G401 (cell line): ENCODE measurements at places on chromosomes 2 and 18.

- no peak for DNase-seq
Measured at GRCh38 chr2:53497020-53497419, 270.6 kb upstream of the CHAC2 start.

DNA sequence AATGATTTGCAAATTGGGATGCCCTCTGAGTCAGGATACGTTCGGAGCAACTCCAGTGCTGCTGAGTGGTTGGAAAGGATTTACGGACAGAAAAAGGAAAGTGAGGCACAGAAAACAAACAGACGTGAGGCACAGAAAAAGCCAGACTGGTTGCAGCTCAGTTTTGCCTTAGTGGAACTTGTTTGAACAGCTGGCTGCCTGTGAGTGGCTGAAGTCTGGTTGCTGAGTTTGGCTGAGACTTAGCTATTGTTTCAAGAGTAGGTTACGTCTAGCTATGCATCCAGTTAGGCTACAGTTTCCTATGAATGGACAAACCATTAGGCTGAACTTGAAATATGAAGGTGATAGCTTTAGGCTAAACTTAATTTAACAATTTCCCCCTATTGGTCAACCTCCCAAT lies 256.6 kb downstream of the VAPA start:
- DNase-seq: no peak

GRCh38 chr18:41906528-41907146 lies 48.4 kb upstream of the PIK3C3 start:
- peak; percentile 61 for DNase-seq

DNA sequence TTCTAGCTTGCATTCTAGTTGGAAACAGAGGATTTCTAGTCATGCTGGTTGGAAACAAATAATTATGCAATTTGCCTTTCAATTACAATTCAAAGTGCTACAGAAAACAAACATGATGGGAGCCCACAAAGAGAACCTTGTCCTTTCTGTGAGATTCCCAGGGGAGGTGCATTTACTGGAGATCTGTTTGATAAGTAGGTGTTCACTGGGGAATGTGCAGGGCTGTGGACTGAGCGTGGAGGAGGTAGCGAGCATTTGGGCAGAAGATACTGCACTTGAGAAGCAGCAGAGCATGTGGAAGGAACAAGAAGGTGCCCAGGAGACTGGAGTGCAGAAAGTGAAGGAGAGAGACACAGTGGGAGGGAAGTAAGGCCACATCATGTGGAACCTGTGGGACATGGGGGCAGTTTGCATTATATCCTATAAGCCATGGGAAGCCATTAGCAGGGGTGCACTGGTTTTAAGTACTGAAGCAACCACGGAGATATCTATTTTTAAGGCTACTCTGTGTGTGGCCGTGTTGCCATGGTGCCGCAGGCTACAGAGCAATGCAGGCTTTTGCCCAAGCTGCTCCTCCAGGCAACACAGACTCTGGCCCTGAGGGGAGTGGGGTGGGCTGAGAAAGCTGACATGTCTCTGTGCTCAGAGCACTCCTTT lies 154.0 kb downstream of the ANTXR1 start:
- no peak for DNase-seq

DNA sequence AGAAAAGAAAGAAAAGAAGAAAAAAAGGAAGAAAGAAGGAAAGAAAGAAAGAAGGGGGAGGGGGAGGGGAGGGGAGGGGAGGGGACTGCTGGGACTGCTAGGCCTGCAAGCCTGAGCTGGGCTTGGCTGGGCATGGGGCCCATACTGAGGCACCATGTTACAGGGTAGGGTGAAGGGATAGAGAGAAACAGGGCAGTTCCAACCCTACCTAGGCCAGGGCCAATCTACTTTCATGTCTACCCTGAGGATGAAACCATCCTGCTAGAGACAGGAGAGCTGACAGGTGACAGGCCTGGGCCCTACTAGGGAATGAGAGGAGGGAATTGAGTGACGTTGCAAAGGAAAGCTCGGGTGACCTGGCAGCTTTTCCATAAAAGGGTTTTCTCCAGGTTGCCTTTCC lies 41.7 kb downstream of the TEX44 start:
- DNase-seq: no peak

- no peak for DNase-seq
Measured at GRCh38 chr18:59479776-59480175, 120.7 kb upstream of the LMAN1 start.

- DNase-seq: no peak
Measured at GRCh38 chr2:149832324-149832723, 244.7 kb upstream of the MMADHC start.

- DNase-seq: no peak
Measured at GRCh38 chr2:85705680-85706039, 11.5 kb downstream of the GNLY start.

DNA sequence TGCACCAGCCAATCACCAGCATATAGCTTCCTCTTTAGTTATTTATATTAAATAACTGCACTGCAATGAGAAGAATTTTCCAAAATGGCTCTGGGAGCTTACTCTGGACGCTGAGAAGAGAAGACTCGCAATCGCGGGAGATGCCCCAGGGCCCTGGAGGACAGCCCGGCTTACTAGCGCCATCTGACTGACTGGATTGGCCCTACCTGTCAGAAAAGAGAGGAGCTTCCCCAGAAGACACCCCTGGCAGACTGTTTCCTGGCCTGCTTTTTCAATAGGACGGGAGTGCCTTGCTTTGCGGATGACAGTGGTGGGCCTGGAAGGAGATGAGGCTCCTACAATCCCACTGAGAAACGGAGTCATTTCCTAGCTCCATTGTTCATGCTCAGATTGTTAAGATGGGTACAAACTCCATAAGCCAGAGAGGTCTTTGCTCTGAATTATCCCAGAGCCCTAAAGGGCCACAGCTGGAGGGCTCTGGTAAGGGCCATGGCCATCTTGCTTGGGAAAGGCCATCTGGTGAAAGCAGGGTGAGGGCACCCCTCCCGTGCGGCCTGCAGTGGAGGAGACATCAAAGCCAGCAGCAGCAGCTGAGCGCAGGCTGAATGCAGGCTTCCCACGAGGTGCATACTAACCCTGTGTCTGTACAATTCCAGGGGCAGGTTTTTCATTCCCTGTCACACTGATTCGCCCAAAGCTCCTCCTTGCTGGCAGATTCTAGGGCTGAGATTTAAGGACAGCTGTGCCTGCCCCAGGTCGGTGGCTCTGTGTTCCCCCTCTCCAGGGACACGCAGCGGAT lies 92.1 kb downstream of the GALR1 start:
- DNase-seq: no peak

DNA sequence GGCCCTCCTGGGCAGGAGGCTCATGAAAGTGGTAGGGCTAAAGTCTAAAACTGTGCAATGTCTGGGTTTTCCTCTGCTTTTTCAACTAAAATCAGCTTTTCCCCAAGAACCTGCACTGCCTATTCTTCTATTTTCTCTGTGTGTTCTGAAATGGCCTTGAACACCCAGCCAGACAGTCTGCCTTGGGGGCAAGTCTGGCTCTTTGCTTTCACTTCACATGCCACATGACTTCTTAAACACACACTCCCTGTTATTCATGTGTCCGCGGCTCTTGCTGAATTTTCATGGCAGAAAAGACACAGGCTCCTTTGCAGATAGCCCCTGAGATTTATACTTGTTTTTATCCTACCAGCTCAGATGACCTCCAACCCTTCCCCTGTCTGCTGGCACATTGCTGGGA lies 10.6 kb upstream of the RPIA start:
- no peak for DNase-seq

DNA sequence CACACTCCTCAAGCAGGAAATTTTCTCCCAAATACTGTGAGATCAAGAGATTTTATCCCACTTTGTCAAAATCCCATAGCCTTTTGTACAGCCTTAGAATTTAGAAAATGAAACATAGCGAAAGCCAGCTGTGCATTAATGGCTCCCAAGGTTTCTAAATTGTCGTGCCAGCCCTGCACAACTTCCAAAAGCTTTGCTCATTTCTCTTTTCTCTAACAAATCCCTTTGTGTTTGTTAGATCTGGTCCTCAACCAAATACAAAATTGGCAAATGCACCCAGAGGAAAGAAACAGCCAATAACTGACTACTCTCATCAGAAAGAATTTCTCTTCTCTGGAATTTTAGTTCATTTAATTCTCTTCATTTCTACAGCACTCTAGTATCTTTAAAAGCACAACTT lies 361.1 kb downstream of the INSIG2 start:
- DNase-seq: no peak

DNA sequence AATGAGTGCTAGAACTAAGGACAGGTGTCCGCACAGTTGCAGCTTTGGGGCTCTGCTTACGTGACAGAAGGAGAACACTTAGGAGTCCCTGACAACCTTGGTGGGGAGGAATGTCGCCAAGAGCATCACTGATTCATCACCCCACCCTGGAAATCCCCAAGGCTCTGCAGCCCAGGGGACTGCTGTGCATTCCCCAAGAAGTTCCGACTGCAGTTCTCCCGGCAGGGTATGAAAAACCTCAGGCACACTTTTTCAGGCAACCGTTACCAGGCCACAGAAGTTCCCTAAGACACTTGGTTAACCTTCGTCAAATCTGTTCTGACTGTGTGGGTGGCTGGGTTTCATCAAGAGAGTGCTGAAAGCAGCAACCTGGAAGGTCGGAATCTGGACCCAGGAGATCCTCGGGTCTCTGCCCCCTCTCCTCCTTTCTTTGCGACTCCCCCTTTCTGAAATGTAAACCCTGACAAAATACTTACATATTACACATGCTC lies 192.1 kb upstream of the CXCR4 start:
- DNase-seq: peak; percentile 76

GRCh38 chr2:10303181-10303693 lies 533 bp downstream of the HPCAL1 start:
- DNase-seq: no peak

GRCh38 chr2:223056701-223057418 lies 4.9 kb downstream of the KCNE4 start:
- DNase-seq: no peak

DNA sequence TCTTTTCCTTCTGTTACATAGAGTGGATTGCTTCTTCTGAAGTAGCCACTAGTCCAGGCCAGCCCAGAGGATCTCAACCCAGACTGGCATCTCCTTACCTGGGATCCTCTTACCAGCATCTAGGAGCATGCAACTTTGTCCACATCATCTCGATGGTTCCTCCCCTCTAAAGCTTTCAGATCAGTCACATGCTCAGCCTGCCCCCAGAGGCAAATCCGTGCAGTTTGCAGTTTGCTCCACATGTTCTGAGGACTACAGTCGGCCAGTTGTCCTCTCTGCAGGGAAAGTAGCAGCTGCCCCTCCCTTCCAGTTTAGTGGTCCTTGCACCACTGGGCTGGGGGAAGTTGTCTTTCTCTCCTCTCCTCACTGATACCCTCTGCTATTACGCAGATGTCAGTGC lies 259.8 kb upstream of the APCDD1 start:
- DNase-seq: no peak

GRCh38 chr18:27750014-27750413 lies 426.9 kb downstream of the CDH2 start:
- DNase-seq: peak; percentile 2

DNA sequence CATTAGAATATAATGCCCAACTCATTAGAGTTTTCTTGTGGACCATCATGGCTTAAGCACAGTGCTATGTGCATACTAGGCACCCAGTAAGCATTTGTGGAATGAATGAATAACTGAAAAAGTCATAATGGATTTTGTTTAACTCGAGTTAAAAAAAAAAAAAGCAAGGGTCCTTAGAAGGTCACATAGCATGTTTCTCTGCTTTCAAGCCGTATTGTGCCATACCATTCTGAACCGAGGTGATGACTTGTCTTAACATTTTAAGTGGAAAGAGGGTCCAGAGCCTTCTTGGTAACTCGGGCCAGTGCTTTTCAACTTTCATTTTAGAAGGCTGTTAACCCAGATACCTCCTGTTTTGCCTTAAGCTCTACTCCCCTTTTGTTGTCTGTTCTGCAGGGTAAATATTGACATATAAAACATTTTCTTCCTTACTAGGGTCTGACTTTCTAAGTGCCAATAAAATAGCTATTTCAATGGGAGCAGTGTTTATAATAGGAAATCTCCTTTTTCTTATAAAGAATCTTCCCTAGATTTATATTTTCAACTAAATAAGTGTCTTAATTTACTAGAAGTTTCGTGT lies 787 bp upstream of the ADGRF3 start:
- no peak for DNase-seq

GRCh38 chr18:10234912-10235660 lies 219.3 kb upstream of the APCDD1 start:
- DNase-seq: no peak

GRCh38 chr18:57929922-57930321 lies 114.1 kb upstream of the NEDD4L start:
- no peak for DNase-seq

DNA sequence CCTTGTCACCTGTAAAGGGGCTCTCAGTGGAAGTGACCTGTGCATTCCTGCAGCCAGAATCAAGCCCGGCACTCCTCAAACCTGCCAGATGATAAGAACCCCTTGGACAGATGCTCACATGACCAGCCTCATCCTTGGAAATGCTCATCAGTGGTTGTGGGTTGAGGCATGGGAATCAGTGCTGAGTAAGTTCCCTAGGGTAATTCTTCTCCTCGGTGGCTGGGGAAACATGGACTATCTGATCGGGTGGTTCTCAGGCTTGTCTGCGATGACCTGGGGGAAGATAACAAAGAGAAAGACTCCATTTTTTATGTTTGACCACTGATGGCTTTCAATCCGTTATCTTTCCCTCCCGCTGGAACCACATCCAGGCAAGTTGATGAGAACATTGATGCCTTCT lies 84.0 kb downstream of the SPP2 start:
- no peak for DNase-seq

DNA sequence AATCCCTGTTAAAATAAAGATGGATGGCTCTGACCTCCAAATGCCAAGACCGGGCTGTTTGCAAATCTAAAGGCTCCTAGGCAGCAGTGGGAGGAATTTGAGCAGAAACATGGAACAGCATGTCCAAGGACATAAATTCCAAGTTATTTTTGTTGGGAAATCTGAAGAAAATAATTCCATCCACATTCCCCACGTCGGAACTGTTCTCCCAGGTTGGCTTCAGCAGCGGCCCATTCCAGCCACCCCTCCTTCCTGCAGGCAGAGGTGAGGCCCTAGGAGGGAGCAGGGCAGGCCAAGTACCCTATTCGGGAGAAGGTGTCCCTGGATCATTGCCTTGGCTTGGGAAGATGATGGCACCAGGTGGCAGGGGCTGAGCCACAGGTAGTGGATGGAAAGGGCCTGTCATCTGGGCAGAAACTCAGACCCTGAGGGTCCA lies 117.1 kb downstream of the CAPN13 start:
- DNase-seq: no peak

- no peak for DNase-seq
Measured at GRCh38 chr2:142724713-142725349, 152.6 kb upstream of the KYNU start.

GRCh38 chr18:78655921-78656320 lies 323.7 kb upstream of the SALL3 start:
- no peak for DNase-seq
